CD4-positive, alpha-beta memory T cell (primary cell): ENCODE measurements at places on chromosomes 3 and 15. TPM values are rescaled to one million over a fixed set of nuclear protein-coding genes. Genes with fewer than 3 reads are reported as not detected.

DNA sequence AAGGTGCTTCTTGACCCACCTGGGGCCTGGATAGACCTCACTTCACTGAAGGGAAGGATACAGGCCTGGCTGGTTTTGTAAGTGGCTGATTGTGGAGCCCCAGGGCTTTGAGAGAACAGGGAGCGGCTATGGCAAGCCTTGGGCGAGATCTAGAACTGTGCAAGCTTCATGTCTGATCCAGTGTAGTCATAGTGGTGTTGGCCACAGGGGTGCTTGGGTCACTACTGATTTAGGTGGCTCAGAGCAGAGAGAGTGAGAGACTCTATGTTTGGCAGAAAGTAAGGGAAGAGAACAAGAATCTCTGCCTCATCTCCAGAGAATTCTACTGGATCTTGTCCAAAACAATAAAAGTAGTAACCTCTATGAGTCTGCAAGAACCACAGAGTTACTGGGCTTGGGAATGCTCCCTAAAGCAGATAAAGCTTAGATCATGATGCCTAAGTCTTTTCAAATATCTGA is 394.2 kb upstream of the EPHA3 start:
- no peaks in the 10 kb centered on the region for H3K36me3 ChIP-seq
- H3K4me1 ChIP-seq = no peaks in the 10 kb centered on the region
- no peaks in the 10 kb centered on the region for H3K27me3 ChIP-seq
- no peak for DNase-seq

GRCh38 chr3:50314342-50314741 is 8.2 kb downstream of the HYAL2 start:
- H3K36me3 ChIP-seq = no peaks in the 10 kb centered on the region
- no peaks in the 10 kb centered on the region for H3K27me3 ChIP-seq
- peaks cover 28% of the 10 kb centered on the region for H3K4me1 ChIP-seq

Gene ANKUB1
- total RNA-seq = not detected

- no peak for DNase-seq
- no peak overlapping the region for H3K27ac ChIP-seq
- no peaks in the 10 kb centered on the region for H3K27me3 ChIP-seq
- no peaks in the 10 kb centered on the region for H3K36me3 ChIP-seq
- no peaks in the 10 kb centered on the region for H3K4me1 ChIP-seq
Measured at GRCh38 chr3:120425572-120426250, 25.1 kb downstream of the FSTL1 start.

GRCh38 chr15:100224206-100225185 is 117.3 kb downstream of the ADAMTS17 start:
- H3K36me3 ChIP-seq = no peaks in the 10 kb centered on the region
- peaks cover 5% of the 10 kb centered on the region for H3K4me1 ChIP-seq
- no peak overlapping the region for H3K27ac ChIP-seq
- no peaks in the 10 kb centered on the region for H3K27me3 ChIP-seq
